ENCODE measurements at places on chromosomes 13 and 19. TPM values are rescaled to one million over a fixed set of nuclear protein-coding genes. Genes with fewer than 3 reads are reported as not detected.
A peak's percentile ranks its signal among the peaks of the same experiment; 100 is the strongest.

- no peak for DNase-seq
These were observed 122.8 kb upstream of the KLF12 start for GRCh38 chr13:74256969-74257368.

GRCh38 chr19:4768934-4769777 lies 22.4 kb upstream of the FEM1A start:
- peak; percentile 75 for DNase-seq

- DNase-seq: no peak
These were observed at the start of gene MAST1 for GRCh38 chr19:12838182-12838885. MAST1 (plus strand) TSS chr19:12838515; CDS start chr19:12838573, 58 bp downstream.

DNA sequence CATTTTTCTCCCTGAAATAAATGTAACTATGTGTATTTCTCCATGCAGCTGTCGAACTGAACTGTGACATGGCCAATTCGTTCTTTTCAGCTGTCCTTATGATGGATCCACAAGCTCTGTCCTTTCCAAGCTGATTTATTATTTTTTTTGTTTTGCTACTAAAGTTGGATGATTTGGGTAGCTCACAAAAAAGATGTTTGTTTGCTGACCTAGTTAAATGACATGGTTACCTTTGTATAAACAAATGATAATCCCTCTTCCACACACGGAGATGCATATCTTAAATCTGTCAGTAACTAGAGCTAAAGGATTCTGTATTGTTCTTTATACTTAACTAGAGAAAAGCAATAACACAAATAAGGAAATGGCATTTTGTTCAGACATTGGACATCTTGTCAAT lies 884.3 kb upstream of the PCDH20 start:
- DNase-seq: no peak

GRCh38 chr13:90898811-90899210 lies 448.7 kb upstream of the MIR17HG start:
- no peak for DNase-seq

DNA sequence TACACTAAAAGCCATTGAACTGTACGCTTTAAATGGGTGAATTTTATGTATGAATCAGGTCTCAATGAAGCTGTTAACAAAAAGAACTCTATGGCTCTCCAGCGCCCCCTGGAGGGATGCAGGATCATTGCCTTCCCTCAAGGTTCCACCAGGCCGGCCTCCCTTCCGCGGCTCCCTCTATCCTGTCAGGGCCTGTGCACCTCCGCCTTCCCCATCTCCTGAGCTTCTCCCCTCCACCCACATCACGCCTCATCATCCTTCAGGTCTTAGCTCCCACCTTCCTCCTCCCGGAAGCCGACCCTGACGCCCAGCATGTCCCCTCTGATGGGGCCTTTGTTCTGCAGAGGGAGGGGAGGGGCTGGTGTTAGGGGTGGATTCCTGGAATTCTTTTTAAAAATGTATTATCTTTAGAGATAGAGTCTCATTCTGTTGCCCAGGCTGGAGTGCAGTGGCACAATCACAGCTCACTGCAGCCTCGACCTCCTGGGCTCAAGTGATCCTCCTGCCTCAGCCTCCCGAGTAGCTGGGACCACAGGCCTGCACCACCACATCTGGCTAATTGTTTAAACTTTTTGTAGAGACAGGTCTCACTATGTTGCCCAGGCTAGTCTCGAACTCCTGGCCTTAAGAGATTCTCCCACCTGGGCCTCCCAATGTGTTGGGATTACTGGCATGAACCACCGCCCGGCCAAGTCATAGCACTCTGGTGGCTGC lies 27.7 kb downstream of the MEIS3 start:
- DNase-seq: peak; percentile 71

GRCh38 chr13:110391273-110391672 lies 84.2 kb downstream of the COL4A2 start:
- DNase-seq: no peak

GRCh38 chr13:46097015-46097414 lies 7.8 kb downstream of the CPB2 start:
- no peak for DNase-seq

GRCh38 chr13:53017433-53017970 lies 11.1 kb upstream of the OLFM4 start:
- no peak for DNase-seq

DNA sequence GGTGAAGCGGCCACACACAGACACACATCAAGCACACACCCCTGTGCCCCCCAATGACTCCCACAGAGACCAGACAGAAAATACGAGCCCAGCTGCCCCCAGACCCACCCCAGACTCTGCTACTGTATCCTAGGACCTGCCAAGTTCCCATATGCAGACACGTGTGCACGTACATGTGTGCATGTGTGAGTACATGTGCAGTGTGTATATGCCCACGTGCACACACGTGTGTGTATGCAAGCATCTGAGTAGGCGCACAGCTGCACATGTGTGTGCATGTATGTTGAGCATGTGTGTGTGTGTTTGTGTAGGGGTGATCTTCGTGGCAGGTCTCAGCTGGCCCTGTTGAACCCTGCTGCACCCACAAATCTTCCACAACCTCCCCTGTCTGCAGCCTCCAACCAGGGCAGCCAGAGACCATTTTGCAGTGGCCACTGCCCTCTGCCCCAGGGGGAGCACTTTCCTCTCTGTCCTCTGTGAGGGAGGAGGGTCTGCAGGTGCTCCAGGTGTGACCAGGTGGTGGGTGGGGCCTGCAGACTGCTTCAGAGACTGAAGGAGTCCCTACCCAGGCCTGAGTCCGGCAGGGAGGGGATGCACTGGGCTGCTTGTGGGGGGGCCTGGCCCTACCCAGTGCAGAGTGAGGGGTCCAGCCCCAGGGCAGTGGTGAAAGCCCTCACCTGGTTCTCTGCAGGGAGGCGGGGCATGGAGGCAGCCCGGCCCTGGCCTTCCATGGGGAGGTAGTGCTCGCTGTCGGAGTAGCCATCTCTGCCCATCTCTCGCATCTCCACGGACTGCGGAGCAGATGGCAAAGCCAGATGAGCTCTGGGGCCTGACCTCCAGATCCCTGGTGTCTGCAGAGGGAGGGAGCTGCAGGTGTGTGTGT lies 61.5 kb downstream of the IER2 start:
- no peak for DNase-seq

DNA sequence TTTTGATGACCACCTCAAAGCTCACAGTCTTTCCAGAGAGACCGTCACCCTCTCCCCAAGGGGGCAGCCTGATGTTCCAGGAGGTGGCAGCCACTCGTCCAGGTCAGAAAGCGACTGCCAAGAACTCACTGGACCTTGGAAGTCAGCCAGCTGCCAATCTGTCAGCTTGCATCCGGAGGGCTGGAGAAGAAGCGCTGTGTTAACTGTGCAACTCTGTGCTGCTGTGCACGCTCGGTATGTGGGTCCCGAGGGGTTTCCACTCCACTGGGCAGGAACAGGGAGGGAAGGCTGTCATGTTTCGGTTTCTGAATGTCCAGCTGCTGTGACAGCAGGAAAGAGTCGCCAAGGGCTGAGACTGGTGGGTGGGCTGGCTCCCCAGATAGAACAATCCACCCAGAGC lies 89.2 kb downstream of the CACNA1A start:
- peak; percentile 18 for DNase-seq

- no peak for DNase-seq
These were observed 9.9 kb upstream of the FBXW9 start for GRCh38 chr19:12706332-12706718.

DNA sequence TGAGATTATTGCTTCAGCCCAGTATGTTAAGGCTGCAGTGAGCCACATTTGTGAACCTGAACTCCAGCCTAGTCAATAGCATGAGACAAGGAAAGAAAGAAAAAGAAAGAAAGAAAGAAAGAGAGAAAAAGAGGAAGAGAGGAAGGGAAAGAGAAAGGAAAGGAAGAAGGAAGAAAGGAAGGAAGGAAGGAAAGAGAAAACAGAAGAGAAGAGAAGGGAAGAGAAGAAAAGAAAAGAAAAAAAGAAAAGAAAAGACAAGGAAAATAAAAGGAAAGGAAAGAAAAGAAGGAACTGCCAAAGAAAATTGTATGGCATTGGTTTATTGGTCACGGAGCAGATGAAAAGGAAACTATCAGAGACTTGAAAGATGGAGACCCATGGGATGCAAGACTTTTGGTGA lies 1158.8 kb downstream of the OLFM4 start:
- DNase-seq: no peak

DNA sequence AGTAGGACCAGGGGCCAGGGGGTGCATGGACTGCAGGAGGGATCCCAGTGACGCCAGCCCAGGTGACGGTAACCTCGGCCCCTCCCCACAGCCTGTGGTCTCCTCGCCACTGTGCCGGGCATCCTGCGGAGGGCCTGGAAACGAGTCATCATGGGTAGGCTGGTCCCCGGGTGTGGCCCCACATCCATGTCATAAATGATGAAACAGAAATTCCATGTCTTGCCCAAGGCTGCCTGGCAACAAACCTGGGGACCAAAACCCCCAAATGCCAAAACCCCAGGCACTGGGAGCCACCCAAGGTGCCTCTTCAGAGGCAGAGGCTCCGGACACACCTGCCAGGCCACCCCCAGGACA lies 20.9 kb downstream of the MAP2K2 start:
- DNase-seq: no peak

DNA sequence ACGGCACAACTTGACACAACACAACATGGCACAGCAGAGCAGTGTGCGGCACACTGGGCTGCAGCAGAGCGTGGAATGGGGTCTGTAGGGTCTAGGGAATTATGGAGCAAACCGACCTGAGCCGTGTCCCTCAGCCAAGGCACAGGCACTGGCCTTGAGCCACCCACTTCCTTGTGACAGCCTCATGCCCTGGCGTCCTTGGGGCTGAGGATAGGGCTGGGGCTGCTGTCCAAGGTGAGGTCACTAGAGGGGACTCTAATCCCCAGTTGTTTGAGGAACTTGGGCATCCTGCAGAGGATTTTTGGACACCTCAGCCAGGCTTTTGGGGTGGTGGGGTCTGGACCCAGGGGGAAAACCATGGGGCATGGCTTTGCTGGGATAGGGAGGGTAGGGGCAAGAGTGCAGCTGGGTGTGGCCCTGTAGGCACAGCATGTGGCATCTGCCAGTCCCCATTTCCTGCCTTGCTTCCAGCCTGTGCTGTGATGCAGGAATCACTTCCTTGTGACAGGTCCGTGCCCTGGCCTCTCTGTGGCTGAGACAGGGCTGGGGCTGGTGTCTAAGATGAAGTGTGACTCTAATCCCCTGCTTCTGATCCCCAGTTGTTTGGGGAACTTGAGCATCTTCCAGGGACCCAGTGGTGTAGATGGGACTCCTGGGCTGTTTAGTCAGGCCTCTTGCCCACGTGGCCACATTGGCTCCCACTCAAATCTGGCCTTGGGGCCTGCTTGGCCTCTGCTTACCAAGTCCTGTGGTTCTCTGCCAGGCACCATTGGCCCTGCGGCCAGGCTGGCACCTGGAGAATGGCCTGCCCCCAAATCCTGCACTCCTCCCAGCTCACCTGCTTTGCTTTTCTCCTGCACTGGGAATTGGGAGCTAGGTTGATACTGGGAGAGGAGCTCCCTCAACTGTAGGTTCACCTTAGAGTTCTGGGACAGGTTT lies 78.5 kb downstream of the SCGB2B2 start:
- peak; percentile 37 for DNase-seq

DNA sequence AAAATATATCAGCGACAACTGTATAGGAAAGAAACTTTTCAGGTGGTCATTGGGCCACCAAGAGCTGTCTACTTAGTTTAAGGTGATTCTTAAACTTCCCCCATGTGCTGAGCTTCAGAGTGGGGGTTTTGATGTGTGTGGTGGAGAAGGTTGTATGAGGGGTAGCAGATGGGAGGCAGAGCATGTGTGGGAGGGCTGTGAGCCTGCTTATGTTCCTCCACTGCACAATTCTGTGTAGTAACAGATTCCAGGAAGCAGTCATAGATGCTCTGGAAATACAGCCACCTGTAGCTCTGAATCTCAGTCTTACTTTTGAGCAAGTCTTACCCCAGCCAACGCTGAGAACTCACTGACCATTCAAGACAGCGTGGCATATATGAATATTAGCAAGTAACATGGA lies 95.3 kb upstream of the SPATA13 start:
- no peak for DNase-seq

GARIN5A gene
- total RNA-seq: 1.3 TPM

ZSCAN1 gene
- not detected for total RNA-seq

IL11 gene
- not detected for total RNA-seq

LCP1 gene
- total RNA-seq: 14.1 TPM

REEP6 gene
- total RNA-seq: 1.9 TPM

CRB3 gene
- not detected for total RNA-seq

KIR2DL3 gene
- total RNA-seq: not detected

TMEM145 gene
- total RNA-seq: 0.36 TPM

ACER1 gene
- not detected for total RNA-seq

ENOX1 gene
- total RNA-seq: 0.60 TPM

Data from left ventricle myocardium inferior (tissue), 1 donor.